ENCODE measurements at places on chromosomes 1 and 21.

DNA sequence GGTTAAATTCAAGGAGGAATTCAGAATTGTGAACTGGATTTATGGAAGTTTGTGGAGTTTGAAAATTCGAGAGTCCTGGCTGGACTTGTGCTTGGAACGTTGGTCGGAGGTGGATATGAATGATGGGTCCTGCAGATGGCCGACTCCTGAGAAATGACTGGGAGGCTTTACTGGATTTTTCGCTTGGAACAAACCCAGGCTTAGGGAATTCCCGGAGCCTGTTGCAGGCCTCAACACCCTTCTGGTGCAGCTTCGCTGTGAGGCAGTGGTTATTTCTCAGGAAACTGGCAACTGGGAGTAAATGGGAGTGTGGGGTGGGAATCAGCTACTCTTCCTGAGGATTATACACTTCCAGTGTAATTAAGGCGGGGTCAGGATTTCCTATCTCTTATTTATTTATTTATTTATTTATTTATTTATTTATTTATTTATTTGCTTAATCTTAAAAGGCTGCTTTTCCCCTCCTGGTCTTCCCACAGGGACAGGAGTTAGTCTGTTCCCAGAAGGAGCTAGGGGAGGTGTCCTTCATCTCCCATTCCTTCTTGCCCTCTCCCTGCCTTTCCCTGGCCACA is 21.1 kb downstream of the MAPKAPK2 start:
- DNase-seq, result no peak

DNA sequence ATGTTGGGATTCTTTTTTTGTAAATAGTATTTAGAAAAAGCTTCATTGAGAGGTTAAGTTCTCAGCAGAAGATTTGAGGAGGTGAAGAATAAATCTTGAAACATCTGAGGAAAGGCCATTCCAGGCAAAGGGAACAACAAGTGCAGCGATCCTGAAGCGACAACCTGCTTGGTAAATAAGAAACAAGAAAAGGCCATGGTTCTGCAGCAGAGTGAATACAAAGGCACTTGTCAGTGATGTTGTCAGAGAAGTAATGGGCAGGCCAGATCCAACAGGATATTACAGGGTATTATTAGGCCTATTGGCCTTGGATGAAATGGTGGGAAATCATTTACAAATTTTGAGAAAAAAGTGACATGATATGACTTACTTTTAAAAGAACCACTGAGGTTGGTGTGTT is 960.0 kb downstream of the PLA2G4A start:
- no peak for DNase-seq

- no peak for DNase-seq
Measured at GRCh38 chr1:36309397-36309796, 3.2 kb downstream of the SH3D21 start.

GRCh38 chr1:12184008-12184681 is 17.4 kb downstream of the TNFRSF1B start:
- DNase-seq, result peak; percentile 66

GRCh38 chr1:91608876-91609275 is 108.2 kb downstream of the CDC7 start:
- peak; percentile 71 for DNase-seq

DNA sequence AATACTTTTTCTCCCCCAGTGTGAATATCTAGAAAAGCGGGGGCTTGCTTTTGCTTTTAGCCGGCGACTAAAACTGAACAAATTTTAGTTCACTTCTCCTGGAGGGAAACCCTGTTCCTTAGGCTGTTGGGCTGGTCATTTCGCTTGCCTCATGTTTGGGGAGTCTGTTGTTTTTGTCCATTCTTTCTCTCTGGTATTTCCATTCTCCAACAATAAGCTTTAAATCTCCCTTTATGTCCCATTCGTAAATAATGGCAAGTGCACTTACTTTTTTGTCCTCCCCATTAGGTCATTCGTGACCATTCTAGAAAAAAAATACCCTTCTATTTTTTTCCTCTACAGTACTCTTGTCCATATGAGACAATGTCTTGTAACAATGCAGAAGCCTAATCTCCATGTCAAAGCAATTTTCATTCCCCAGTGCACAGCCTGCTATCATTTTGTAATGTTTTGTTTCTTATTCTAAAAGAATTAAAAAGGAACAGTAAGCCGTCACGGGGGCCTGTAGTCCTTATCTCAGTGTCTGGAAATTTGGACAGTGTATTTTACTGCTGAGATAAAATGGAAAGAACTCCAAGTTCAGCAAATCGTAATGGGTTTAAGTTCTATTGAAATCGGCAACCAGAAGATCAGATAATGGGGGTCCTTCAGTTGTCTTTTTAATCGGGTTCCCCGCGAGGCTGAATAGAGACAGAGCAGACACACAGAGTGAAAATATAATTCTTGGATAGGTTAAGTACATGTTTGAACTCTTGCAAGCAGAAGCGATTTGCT is 21.8 kb downstream of the PROX1 start:
- no peak for DNase-seq

- peak; percentile 84 for DNase-seq
Measured at GRCh38 chr1:216456682-216457081, 33.4 kb upstream of the USH2A start.

DNA sequence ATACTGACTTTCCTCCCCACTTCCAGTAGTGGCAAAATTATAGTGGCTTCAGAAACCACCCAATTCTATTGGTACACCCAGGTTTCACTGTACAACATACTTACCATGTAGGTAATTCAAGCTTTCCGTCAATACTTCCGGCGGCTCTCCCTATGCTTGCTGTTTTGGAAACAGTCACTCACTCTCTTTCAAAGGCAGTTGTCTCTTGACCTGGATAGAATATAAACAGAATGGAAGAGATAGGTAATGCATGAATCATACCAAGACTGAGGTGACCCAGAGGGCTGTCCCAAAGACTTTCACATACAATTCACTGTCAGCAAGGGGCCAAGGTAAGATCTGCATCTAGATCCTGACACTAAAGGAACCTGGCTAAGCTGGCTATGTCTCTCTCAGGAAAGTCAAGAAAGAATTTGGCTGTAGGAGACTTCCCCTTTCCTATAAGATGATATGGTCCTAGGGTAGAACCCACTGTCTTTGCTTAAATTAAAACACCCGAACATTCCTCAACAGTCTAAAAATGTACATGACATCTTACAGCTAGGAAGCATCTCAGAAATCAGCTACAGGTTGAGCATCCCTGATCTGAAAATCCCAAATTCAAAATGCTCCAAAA is 59.6 kb downstream of the LUZP1 start:
- DNase-seq, result no peak

DNA sequence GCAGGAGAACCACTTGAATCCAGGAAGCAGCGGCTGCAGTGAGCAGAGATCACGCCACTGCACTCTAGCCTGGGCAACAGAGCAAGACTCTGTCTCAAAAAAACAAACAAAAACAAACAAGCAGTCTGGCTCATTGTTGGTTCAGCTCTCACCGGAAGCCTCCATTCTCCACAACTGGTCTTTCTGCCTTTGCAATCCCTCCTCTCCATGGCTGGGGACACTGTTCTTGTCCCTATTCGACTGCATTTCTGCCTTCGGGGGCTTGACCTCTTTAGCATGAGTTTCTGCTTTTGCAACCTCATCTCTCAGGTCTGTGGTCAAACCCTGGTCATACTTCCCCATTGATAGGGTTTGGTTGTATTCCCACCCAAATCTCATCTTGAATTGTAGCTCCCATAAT is 216.3 kb upstream of the NR5A2 start:
- no peak for DNase-seq

- no peak for DNase-seq
Measured at GRCh38 chr1:18569811-18570545, 60.7 kb upstream of the PAX7 start.

DNA sequence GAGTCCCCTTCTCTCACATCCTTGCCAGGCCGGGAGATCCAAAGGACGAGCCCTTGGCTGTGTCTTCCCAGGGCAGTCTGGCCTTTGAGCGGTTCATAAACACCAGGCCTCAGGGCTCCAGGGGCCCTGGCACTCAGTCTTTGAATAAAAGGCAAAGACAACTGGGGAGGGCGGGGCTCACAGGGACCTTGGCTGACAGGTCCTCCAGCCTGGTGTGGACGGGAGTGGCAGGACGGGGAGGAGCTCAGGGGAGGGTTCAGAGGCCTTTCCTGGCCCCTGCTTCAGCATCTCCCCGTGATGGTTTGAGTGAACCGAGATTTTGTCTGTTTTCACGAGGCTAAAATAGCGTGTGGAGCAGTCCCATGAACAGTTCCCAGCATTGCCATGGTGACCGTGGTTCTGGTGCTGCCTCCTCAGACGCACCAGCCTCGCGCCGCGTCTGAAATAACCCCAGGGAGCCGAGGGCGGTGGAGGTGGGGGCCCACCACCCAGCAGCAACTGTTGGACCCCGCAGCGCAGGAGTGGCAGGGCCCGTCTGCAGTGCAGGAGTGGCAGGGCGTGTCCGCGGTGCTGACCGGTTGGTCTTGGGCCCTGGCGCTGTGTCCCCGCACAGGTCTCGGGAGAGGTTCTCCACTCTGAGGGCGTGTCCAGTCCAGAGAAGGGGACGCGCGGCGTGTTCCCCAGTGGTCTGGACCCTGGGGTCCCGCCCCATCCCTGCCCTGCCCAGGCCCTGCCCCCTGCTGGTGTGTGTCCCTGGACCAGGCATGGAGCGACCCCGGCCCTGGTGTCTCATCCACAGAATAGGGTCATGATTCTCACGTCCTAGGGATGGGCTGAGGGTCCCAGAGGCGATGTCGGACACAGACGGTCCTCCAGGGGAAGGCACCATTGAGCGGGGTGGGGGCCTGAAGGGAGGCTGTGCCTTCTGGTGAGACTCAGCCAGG is 7.1 kb upstream of the PRKCZ start:
- no peak for DNase-seq

DNA sequence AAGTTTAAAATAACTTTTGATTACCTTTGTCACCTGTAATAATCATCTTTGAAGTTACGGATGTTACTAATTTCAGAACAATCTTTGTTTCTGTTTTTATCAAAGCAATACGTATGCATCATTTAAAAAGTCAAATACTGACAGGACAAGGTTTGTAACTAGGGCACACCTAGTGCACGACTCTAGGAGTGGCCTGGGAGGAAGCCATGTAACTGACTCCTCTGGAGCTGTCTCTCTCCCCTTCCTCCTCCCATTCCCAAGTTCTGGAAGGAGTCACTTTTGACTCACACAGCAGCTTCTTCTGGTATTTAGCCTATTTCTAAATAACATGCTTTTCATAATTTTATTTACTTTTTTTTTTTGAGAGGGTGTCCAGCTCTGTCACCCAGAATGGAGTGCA is 11.8 kb upstream of the RAP1GAP start:
- peak; percentile 36 for DNase-seq

- peak; percentile 78 for DNase-seq
Measured at GRCh38 chr1:39955547-39956539, 898 bp downstream of the MFSD2A start.

DNA sequence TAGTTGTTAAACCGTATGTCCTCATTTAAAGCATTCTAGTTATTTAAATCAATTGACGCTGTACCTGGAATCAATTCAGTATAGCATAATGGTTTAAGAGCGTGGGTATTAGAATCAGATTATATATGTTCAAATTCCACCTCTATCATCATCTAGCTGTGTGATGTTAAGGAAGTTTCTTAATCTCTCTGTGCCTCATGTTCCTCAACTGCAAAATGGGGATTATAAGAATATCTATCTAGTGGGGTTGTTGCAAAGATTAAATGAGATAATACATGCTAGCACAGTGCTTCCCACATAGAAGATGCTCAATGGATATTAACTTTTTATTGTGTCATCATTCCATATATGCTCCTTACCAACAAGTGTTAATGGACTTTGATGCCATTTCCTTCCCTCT is 16.0 kb downstream of the MIXL1 start:
- DNase-seq, result no peak

DNA sequence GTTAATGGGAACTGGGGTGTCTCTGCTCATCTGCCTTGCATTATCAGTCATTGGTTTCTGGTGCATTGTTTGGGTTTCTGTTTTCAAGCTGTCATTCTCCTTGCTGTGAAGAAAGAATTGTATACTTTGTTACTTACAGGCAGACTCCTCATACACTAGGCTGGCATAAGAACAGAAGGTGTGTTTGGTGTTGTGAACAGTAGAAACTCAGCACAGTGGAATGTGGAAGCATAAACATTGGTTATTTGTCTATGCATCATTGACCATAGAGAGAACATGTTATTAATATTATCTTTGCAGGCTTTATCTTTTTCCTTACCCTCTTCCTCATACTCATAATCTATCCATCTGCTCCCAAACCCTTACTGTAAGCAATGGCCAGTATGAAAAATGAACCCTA is 18.2 kb downstream of the C1orf87 start:
- DNase-seq, result peak; percentile 60

DNA sequence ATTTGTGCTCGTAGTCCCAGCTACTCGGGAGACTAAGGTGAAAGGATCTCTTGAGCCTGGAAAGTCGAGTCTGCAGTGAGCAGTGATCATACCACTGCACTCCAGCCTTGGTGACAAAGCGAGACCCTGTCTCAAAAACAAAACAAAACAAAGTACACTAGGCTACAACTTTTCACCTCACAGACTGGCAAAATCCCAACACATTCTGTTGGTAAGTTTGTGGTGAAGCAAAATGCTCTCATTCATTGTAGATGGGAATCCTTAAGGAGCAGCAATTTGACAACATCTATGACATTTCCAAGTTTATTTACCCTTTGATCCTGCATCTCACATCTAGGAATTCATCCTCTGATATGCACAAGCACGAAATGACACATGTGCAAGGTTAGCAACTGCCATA is 20.2 kb upstream of the SLC1A7 start:
- no peak for DNase-seq

DNA sequence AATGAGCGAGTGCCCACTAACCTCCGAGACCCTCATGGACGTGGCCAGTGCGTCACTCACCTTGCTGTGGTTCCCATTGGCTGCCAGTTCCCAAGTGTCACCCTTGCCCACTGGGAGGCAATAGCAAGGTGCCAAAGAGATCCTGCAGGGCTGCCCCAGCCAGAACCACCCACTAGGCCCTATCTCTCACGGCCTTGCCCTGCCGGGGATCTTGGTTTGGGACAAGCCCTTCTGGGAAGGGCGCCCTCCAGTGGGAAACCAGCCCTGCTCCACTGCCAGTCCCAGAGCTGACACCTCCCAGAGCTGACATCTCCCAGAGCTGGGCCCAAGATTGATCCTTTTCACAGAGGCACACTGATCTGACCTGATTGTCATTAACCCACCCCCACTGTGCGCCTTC is 2.1 kb upstream of the SELENON start:
- DNase-seq, result peak; percentile 32

DNA sequence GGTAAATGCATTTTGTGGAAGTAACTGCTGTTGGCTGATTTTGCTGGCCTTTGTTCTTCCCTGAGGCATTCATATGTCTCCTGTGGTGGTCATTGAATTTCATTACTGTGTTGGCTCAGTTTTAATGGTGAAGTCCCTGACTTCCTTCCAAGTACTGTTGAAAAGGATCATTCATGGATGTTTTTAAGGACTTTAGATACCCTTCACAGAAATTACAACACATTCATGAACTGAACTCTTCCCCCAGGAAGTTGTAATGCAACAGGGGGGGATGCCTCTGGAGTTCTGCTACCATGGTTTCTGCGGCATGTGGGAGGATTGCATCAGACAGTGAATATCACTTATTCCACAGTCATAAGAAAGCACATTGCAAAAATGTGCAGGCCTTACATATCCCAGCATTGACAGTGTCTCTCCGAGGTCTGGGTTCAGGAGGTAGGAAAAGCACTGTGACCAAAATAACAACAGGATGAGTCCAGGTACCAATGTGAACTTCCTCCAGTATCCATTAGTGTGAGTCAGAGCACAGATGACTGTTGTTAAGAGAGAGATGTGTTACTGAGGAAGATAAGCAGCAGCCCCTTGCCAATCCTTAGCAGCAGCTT is 2.1 kb upstream of the RAB3GAP2 start:
- peak; percentile 20 for DNase-seq
